CD14-positive monocyte (primary cell): ENCODE measurements at places on chromosomes 12 and 14. TPM values are rescaled to one million over a fixed set of nuclear protein-coding genes. Genes with fewer than 3 reads are reported as not detected.

DNA sequence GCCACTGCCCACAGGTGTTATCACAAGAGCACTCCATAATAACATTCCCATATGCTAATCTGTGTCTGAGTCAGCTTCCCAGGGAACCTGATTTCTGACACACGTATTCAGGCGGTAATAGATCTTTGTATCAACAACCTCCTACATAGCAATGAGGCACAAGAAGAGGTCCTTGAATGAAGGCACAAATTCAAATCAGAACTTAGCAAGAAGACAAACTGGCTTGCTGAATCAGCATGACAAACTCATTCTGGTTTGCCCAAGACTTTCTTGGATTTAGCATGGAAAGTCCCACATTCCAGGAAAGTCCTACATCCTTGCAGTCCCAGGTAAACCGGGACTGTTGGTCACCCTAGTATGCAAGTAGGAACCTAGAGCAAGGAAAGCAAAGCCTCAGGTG is 33.9 kb upstream of the RNU6-7 start:
- no peak overlapping the region for H3K4me3 ChIP-seq
- H3K4me1 ChIP-seq = no peaks in the 10 kb centered on the region
- H3K27me3 ChIP-seq = no peaks in the 10 kb centered on the region

DNA sequence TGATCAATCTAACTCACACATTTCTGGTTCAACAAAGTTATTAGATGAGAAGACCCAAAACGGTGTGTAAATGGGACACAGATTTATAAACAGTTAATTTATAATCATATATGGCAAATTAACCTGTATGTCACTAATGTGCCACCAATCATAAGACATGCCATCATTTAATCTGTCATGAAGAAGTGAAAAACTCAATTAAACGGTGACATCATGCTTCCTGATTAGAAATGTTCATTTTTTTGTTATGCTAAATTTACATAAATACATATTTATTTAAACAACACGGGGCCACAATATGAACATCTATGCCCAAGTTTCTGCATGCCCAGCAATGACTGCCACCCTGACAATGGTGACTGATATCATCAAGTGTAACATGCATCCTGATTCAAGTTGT is 164.1 kb upstream of the EEA1 start:
- no peak overlapping the region for H3K4me3 ChIP-seq
- H3K27me3 ChIP-seq = no peaks in the 10 kb centered on the region
- H3K27ac ChIP-seq = no peak overlapping the region
- peaks cover 5% of the 10 kb centered on the region for H3K4me1 ChIP-seq
- DNase-seq = no peak

GRCh38 chr14:100261621-100262020 is 22.7 kb downstream of the YY1 start:
- H3K4me1 ChIP-seq = peaks cover 7% of the 10 kb centered on the region
- peaks cover 31% of the 10 kb centered on the region for H3K36me3 ChIP-seq
- no peak overlapping the region for H3K27ac ChIP-seq
- no peak overlapping the region for H3K4me3 ChIP-seq
- H3K27me3 ChIP-seq = no peaks in the 10 kb centered on the region

The DCP1B gene
- 4.9 TPM for polyA plus RNA-seq

The SLC4A8 gene
- polyA plus RNA-seq = 2.3 TPM

DNA sequence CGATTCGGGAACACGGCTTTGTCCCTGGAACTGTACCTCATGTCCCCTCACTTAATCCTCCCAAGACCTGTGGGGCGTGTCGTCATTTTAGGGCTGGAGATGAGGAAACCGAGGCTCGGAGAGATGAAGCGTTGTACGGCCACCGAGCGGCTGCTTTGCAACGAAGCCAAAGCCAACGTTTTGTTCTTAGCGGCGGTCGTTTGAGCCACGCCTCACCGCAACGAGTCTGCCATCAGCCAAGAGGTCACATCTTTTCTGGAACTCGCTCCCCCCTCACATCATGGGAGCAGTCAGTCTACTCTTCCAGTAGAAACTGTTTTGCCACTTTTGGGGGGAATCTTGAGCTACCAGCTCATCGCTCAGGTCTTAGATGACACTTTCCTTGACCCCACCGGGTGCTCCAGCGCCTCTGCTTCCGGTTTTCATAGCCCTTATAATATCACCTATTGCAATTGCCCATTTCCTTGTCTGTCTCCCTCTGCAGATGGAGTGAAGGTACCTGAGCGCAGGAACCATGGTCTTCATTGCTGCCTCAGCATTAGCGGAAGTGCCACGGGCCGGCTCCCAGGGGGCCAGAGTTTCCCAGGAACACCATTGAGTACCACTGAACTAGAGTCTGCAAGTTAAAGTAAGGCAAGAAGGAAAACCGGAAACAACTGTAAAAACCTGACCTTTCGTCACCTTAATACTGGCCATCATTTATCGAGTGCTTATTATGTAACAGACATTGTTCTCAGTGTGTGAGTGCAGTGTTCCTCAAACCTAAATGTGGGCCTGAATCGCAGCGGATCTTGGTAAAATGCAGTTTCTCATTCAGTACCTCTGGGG is 19.6 kb downstream of the NINJ2 start:
- no peaks in the 10 kb centered on the region for H3K27me3 ChIP-seq
- H3K36me3 ChIP-seq = no peaks in the 10 kb centered on the region
- H3K4me1 ChIP-seq = peaks cover 62% of the 10 kb centered on the region
- peak overlapping the region; percentile 76 for H3K4me3 ChIP-seq

DNA sequence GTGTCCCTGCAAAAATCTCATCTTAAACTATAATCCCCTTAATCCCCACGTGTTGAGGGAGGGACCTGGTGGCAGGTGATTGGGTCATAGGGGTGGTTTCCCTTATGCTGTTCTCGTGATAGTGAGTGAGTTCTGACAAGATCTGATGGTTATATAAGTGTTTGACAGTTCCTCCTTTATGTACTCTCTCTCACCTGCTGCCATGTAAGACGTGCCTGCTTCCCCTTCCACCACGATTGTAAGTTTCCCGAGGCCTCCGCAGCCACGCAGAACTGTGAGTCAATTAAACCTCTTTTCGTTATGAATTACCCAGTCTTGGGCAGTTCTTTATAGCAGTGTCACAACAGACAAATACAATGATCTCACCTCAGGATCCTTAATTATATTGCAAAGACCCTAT is 45.2 kb upstream of the MAP1LC3B2 start:
- H3K4me1 ChIP-seq = peaks cover 9% of the 10 kb centered on the region
- H3K36me3 ChIP-seq = no peaks in the 10 kb centered on the region
- no peak for DNase-seq
- H3K27me3 ChIP-seq = no peaks in the 10 kb centered on the region

DNA sequence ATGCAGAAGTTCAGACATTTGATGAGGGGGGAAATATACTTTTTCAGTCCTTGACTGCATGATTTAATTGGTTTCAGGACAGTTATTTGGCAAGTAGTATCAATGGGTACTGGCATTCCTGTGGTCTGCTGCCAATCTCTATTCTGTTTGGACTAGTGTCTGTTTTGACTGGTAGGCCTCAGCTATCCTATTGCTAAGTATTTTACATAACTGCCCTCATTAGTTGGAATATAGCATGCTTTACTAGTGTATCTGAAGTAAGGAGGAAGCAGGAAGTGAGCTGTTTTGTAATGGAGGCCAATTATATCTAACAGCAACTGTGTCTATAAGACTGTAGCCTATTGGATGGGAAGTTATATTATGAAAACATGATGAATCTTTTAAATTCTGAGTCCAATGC is 104.3 kb downstream of the FLRT2 start:
- no peak overlapping the region for H3K4me3 ChIP-seq
- H3K27me3 ChIP-seq = no peaks in the 10 kb centered on the region
- no peak for DNase-seq

- H3K4me1 ChIP-seq = peaks cover 66% of the 10 kb centered on the region
- H3K4me3 ChIP-seq = peak overlapping the region; percentile 56
- peak; percentile 87 for DNase-seq
- H3K27me3 ChIP-seq = no peaks in the 10 kb centered on the region
Measured at GRCh38 chr12:66144791-66145754, 14.5 kb upstream of the LLPH start.

The KCNA5 gene
- polyA plus RNA-seq = not detected

- no peak overlapping the region for H3K27ac ChIP-seq
- H3K4me3 ChIP-seq = no peak overlapping the region
- H3K4me1 ChIP-seq = peaks cover 24% of the 10 kb centered on the region
- H3K27me3 ChIP-seq = no peaks in the 10 kb centered on the region
- DNase-seq = no peak
Measured at GRCh38 chr14:90604356-90604755, 207.5 kb downstream of the CALM1 start.

- H3K27me3 ChIP-seq = no peaks in the 10 kb centered on the region
- H3K36me3 ChIP-seq = no peaks in the 10 kb centered on the region
- no peak overlapping the region for H3K4me3 ChIP-seq
- no peaks in the 10 kb centered on the region for H3K4me1 ChIP-seq
- no peak for DNase-seq
Measured at GRCh38 chr14:26626256-26626655, 28.4 kb upstream of the NOVA1 start.

The DBX2 gene
- not detected for polyA plus RNA-seq

DNA sequence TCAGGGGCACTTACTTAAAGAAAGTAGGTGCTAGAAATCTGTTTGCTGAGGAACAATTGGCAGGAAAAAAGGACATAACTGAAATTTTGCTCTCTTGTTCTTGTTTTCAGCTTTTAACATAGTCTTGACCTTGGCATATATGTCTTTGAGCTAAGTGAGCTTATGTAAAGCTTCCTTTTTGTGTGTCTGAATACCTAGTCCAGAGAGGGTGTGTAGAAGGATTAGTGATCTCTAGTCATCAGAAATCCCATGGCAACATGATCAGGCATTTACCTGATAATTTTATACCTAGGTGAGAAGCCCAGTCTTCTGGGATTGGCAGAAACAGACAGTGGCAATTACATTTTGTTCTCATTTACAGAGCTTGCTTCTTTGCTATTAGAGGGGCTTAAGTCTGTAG is 166.1 kb downstream of the SNAPC1 start:
- no peak overlapping the region for H3K27ac ChIP-seq
- H3K4me3 ChIP-seq = no peak overlapping the region
- no peak for DNase-seq
- H3K27me3 ChIP-seq = peaks cover 12% of the 10 kb centered on the region

The PZP gene
- not detected for polyA plus RNA-seq

The KCNC2 gene
- not detected for polyA plus RNA-seq

DNA sequence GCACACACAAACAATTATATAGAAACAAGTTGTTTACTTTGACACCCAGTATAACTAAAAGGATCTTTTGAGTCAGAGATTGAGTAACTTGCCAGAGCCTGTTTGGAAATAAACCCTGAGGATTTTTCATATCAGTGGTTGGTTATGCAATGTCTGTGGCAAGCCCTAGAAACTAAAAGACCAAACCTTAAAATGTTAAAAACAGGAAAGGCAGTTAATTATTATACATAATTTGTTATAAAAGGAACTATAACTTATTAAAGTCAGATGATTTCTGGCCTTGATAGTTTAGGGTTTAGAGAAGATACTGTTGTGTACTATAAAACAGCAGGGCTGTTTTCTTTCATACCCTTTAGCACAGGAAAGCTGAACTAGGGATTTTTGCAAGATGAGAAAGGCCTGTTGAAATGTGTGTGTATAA is 44.1 kb downstream of the PSEN1 start:
- H3K27me3 ChIP-seq = no peaks in the 10 kb centered on the region
- peak; percentile 78 for DNase-seq
- peak overlapping the region; percentile 63 for H3K27ac ChIP-seq
- H3K4me1 ChIP-seq = peaks cover 10% of the 10 kb centered on the region

DNA sequence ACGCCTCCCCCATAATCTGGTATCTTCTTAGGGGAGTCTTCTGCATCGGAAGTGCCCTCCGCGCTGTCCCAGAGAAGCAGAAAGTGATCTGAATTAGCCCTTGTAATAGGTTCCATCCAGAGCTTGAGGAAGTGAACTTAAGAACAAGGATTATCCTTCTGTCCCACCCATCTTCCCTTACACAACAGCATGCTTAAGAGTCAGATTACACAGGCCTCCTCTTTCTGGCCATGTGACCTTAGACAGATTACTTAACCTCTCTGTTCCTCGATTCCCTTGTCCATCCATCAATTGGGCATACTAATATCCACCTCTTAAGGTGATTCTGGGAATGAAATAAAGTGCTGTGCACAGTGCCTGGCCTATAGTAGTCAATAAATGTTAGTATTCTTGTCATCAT is 11.4 kb downstream of the CABP1 start:
- peak overlapping the region; percentile 61 for H3K27ac ChIP-seq
- DNase-seq = peak; percentile 71
- H3K36me3 ChIP-seq = no peaks in the 10 kb centered on the region
- H3K4me1 ChIP-seq = peaks cover 54% of the 10 kb centered on the region

The FAIM2 gene
- polyA plus RNA-seq = not detected

DNA sequence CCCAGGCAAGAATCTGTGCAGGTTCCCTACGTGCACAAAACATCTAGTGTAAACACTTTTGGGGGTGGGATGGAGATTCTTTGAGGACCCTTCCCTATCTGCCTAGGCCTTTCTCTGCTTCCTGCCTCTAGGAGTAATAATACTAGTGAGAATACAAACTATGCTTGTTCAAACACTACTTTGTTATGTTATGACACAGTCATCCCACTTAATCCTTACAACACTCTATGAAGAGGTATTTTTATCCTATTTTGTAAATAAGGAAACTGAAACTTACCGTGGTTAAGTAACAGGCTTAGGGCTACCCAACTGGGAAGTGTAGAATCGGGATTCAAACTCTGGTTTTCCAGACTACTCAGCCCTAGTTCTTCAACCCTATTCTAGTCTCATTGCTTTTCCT is 96.5 kb downstream of the KCNA5 start:
- no peak overlapping the region for H3K27ac ChIP-seq
- DNase-seq = no peak
- no peaks in the 10 kb centered on the region for H3K4me1 ChIP-seq
- no peak overlapping the region for H3K4me3 ChIP-seq
- H3K36me3 ChIP-seq = no peaks in the 10 kb centered on the region

The COA8 gene
- polyA plus RNA-seq = 13.2 and 16.7 TPM in 2 replicates

The PPFIA2 gene
- polyA plus RNA-seq = not detected in 2 replicates
